ENCODE measurements at places on chromosomes 2 and 18. TPM values are rescaled to one million over a fixed set of nuclear protein-coding genes. Genes with fewer than 3 reads are reported as not detected.

DNA sequence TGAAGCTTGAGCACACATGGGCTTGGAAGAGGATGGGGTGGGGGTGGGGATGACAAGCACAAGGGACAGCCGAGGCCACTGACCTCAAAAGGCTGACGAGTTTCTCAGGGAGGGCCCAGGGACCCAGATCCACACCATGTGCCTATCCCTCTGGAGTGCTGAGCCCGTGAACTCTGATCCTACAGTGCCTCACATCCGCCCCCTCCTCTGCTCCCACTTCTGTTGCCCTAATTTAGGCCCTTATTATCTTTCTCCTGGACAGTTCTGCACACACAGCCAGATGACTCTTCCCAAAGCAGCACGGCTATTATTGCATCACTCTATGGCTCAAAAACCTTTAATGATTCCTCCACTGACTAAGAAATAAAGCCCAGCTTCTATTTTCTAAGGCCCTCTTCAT is 24.8 kb downstream of the CYRIA start:
- DNase-seq: peak; percentile 51

DNA sequence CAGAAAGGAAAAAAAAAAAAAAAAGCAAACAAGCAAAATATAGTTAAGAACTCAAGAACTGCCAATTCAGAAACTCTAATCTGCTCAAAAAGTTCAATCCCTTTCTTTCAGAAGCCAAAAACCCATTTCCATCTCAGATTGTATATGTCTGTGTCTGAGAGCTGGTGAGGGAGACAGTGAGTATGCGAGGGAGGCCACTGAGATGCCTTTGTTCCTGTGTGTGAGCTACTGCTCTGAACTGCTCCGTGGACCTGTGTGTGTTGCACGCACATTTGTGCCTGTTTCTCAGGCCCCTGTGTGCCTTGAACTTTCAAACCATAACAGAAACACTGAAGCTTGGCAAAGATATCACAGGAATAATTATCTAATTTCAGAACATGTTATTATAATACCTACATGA is 2.5 kb upstream of the PKDCC start:
- DNase-seq: no peak

CFC1 gene
- total RNA-seq: not detected

CCL20 gene
- not detected for total RNA-seq

DNA sequence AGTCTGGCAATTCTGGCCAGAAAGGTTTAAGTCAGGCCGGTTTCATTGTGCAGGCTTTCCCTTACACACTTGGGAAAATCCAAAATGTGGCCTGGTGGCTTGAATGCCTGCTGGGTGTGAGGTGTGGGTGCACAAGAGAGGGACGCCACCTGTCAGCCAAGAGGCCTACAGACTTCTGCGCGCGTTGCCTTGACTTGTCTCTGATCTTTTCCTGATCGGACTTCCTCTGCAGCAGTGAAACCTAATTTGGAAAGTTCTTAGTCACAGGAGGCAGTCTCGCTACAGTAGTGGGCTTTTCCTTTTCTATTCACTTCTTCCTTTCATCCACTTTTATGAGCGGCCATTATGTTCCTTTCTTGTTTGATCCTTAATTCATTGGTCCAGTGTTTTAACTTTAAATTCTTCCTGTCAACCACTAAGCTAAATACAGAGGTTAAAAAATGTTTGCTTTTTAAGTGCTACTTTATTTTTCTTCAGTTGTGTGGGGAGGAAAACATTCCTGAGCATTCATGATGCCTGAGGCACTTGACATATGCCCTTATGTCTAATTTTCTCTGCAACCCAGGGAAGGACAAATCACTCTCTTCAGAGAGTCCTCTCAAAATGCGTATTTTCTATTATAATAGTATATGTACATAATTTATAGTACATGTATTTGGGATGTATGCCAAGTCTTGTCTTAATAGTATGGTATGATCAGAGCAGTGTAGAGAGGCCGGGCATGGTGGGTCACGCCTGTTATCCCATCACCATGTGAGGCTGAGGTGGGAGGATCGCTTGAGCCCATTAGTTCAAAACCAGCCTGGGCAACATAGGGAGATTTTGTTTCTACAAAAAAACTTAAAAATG is 128.9 kb downstream of the WDSUB1 start:
- DNase-seq: no peak

DNA sequence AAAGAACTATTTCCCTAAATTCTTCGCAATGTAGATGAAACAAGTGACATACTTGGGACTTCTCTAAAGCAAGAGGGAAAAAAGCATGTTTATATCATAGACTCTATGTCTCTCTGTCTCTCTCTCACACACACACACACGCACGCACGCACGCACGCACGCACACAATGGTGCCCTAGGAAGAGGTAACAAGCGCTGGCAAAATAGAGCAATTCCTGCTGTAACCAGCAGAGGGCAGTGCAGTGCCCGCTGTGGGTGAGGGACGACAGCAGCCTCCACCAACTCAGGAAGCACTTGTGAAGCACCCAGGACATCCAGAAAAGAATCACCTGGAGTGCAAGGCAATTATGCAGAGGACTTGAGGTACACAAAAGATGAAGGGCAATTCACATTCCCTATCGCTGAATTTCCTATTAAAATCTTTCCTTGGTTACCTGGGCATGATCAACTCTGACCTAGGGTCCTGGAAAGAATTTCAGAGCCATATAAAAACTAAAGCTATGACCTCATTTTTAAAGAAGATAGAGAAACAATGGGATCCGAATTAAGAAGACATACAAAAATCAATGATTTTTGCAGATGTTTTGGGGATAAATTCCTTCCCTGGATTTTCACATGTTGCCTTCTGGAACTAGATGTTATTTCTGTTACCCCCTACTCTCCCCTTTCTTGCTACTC is 166.4 kb downstream of the PDE11A start:
- DNase-seq: peak; percentile 40

SULT1C2 gene
- 2.8 TPM for total RNA-seq

DNA sequence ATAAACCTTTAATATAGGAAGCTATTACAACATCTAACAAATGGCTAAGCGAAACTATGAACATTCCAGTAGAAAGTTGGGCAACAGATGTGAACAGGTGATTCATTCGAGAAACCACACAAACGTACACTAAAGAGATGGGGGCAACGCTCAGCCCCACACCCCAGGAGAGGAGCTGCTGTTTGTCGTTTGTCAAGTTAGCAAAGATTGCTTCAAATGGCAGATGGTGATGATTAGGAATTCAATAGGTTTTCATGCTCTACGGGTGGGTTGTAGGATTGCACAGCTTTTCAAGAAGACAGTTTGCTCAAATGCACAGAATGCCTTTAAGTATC is 154.7 kb upstream of the HDAC4 start:
- DNase-seq: no peak

DNA sequence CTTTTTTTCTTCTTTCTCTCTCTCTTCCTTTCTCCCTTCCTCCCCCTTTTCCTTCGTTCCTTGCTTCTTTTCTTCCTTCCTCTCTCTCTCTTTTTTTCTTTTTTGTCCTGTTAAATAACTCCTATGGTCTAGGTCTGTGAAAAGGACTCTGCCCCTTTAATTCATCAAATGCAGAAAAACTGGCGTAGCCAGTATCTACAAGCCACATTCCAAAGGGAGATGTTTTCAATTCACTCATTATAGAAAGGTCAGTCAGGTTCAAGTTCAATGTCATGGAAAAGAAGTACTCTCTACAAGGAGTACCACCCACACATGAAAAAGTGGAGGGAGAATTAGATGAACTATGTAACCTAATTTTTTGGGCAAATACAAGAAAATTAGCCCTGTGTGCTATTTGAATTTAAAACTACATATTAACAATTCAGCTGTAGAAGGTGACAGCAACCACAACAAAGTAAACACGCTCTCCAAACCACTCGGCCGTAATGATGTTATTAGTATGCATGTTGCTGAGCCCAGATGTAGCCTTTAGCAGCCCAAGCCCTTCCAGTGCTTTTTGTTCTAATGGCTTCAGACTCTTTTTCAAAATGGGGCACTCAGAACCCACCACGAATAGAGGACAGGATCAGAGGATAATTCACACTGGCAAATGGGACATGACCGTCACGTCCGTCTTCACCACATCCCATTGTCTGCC is 735.4 kb upstream of the FANCL start:
- DNase-seq: no peak

SCN3A gene
- 6.2 TPM for total RNA-seq

GRCh38 chr2:170525566-170525900 is 189.6 kb upstream of the SP5 start:
- peak; percentile 92 for DNase-seq

DNA sequence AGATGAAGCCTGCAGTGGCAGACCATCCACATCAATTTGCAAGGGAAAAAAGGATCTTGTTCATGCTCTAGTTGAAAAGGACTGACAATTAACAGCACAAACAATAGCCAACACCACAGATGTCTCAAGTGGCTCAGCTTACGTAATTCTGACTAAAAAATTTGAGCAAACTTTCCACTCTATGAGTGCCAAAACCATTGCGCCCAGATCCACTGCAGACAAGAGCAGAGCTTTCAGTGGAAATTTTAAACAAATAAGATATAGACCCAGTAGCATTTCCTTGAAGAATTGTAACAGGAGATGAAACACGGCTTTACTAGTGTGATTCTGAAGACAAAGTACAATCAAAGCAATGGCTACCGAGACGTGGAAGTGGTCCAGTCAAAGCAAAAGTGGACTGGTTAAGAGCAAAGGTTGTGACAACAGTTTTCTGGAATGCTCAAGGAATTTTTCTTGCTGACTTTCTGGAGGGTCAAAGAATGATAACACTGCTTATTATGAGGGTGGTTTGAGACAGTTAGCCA is 12.0 kb upstream of the ZNF396 start:
- DNase-seq: no peak

- no peak for DNase-seq
Measured at GRCh38 chr18:49303379-49303778, 157.1 kb downstream of the DYM start.

DNA sequence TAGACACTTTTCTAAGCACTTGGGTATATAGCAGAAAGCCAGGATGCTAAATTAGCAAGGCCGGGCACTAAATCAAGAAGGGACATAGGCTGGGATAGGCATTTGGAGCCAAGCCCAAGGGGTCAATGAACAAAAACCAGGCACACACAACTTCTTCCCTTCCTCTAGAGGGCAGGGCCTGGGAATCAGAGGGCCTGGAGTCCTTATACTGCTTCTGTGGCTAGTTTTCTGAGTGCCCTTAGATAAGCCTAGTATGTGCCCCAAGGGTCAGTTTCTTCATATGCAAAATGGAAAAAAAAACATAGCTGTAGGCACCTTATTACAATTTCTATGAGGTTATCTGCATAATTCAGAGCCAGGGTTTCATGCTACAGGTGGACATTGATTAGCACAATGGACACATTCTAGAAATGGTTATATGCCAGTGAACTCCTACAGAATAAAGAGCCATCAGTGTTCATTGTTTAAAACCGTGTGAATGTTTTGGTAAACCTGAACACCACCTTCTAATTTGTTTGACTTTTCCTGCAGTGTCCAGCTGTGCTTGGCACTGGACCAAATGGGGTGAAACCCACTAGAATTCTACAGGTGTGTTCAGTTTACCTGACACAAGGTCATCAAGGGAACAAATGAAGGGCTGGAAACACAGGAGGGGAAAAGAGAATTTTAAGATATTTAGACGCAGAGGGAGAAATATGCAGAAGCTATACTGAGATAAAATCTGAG is 49.6 kb downstream of the PAX8 start:
- DNase-seq: no peak

CPO gene
- total RNA-seq: 0.90 TPM

DNA sequence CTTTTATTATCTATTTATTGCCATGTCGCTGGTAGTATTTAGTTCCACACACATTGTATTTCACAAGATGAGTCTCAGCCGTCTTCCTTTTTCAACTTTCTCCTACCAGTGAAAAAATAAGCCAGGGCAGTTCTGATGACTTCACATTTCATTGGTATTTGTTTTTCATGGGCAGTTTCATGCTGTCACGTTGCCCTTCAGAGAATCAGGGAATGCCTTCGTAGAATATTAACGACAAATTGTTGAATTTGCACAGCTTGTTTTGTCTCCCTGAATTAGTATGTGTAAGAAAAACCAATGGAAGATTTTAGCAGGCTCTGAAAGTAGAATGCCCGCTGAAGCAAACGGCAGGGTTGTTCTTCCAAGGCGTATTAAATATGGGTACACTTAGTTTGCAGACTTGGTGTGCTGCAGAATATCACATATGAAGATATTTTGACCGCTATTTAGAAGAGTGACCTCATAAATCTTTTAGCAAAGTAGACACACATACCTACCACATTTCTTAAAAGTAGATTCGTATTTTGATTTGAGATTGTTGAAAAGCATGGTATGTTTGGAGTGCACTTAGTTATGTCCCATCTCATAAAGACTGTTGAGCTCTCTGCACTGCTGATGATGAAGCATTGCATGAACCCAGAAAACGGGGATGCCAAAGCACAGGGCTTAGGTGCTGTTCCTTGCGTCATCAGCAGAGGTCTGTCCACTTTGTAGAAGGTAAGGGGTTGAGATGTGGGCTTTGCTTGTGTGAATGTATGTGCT is 2.9 kb downstream of the NEDD4L start:
- no peak for DNase-seq

DNA sequence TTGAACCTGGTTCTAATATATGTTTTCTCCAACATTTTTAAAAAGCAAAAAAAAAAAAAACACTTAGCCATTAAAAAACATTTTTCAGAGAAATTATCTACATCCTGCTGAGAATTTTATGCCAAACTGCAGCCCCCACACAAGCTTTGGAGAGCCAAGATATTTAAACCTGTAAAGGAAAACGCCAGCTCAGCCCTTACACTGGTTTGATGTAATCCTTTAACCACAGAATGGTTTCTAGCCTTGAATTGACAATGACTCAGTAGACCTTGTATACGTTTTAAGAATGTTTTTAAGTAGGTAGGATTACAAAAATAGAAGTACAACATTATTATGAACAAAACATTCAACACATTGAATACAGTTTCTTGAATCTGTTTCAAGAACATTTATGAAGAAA is 113.6 kb downstream of the BABAM2 start:
- DNase-seq: no peak

DNA sequence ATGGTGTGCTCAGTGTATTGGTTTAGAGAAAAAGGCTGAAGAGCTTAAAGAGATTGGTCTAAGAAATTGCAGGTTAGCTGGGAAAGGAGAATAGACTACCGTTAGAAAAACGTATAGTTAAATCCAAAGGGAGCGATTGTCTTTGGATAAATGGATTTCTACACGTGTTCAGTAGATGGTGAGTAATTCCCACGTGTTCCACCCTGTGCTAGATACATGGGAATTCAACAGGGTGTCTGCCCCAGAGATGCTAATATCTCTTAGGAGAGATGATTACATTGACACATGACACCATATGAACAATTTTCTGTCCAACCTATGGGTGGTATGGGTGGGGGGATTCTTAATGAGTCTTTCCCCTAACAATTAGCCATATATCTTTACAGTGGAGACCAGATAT is 99.8 kb downstream of the TDRD15 start:
- DNase-seq: no peak

GRCh38 chr2:230077851-230078547 is 9.3 kb upstream of the SLC16A14 start:
- DNase-seq: no peak
